ENCODE measurements at places on chromosomes 1 and 21. TPM values are rescaled to one million over a fixed set of nuclear protein-coding genes. Genes with fewer than 3 reads are reported as not detected.
A peak's percentile ranks its signal among the peaks of the same experiment; 100 is the strongest.

GRCh38 chr21:39681257-39681656 is 63.7 kb upstream of the IGSF5 start:
- DNase-seq = no peak

CLCA1 gene
- not detected for total RNA-seq

DNA sequence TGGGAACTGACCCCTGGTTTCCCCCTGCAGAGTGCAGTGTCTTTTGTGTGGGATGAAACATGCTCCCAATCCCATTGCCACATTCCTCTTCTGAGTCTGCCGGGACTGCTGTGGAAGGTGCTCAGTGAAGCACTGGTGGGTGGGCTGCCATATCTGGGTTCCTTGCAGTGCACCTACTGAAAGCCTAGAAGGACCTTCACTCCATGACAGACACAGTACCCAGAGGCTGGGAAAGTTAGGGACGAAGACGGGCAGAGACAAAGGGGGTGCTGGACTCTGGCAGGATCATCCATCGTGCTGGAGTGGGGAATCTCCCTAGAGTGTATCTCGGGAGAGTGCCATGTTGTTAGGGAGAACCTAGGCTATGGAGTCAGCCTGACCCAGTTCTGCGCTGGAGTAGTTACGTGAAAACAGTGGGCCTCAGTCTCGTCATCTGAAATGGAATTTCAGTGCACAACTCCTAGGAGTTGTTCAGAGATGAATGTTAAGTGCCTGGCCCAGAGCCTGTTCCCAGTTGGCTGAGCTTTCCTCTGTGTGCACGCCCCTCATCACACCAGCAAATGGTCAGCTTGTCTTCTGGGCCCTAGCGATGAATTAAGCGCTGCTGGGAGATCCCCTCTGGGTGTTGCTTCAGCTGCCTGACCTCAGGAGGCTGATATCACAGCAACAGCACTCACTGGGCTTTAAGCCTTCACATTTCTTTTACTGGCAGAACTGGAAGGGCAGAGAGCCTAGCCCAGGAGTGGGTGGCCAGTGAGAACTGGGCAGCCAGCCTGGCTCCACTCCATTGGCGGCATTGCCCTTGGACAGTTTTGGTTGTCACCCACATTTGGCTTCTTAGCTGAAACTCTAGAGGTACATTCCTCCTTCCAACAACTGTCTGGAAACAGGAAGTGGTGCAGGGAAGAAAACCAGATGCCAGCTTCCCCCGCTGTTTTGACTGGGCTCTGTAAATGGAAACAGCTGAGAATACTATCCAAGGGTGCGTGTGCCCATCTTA is 479.8 kb upstream of the VAMP3 start:
- DNase-seq = peak; percentile 74

DNA sequence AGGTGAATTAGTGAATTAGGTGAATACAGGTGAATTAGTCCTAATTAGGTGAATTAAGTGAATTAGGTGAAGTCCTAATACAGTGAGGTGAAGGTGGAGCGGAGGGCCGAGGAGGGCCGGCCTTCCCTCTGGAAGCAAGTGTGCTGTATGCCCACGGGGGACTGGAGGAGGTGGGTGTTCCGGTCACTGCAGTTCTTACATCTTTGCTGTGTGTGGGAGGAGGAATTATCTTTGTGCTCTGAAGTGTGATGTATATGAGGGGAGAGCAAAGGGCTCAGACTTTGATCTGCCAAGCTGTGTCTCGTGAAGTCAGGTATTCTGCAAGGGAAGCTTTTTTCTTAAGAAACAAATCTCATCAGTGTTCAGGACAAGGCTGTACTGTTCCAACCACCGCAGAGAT is 45.4 kb downstream of the AGPAT3 start:
- DNase-seq = no peak

DNA sequence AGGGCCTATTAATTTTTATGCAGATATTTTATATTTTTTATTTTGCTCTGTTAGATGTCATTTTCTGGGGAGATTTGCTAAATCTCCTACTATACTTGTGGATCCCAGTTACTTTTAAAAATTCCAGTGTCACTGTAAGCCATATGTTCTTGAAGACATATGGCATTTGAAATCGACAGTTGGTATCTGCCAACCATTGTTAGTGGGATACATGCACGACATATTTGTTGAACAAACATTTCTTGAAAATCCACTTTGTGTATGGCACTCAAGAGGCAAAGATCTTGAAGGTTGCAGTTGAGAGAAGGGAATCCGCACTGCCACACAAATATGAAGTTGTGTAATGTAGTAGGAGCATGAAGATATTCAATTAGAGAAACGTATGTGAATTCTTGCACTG is 287.7 kb downstream of the HHAT start:
- no peak for DNase-seq

DNA sequence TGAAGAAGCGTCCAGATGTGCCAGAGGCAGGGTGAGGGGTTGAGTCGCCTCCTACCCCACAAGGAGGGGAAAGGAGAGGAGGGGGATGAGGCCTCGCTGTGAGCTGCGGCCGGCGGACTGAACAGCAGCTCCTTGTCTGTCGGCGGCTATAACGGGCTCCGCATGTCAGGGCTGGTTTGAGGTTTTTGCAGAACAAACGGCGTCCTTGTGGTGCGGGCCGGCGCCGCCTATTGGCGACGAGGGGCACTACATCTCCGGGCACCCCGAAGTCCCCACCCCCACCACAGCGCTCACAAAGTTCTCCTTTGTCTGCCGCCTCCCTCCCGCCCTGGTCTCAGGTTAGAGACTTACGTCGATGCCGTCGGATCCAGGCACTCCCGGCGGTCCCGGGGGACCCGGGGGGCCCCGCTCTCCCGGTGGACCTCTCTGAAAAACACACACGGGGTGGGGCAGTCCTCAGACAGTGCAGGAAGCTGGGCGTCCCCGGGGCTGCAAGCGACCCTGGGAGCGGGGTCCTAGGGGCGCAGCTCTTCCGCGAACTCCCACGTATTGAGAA is 1.8 kb downstream of the COL9A2 start:
- peak; percentile 72 for DNase-seq

DNA sequence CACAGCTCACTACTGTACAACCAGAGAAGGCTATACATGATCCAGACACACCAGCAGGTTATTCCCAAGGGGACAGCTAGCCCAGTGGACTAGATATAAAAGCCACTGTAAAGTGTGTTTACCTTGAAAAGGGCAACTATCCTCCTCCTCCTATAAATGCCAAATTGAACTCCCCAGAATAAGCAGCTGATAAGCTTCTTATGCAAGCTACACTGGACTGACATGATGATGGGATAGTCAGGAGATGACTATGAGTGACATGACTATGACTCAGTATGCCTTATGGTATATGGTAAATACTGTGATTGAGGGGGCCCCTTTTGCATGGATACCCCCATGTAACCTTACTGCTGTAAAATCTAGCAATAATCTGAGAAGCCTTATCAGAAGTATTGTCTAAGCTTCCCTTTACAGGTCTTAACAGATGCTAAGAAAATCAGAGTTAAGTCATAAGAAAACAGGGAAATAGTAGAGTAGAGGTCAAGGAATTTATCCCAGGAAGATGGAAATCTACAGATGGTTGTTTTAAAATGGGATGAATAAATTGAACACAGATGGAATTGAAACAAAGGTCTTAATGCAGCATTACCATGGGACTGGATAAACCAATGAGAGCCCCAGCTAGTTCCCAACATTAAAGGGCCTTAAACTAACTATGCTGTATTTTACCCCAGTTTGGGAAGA is 55.8 kb downstream of the TRIM33 start:
- no peak for DNase-seq

GRCh38 chr1:96804648-96805047 is 83.1 kb downstream of the PTBP2 start:
- no peak for DNase-seq

IGSF3 gene
- total RNA-seq = 0.40 TPM

HCRTR1 gene
- total RNA-seq = 1.2 TPM

DNA sequence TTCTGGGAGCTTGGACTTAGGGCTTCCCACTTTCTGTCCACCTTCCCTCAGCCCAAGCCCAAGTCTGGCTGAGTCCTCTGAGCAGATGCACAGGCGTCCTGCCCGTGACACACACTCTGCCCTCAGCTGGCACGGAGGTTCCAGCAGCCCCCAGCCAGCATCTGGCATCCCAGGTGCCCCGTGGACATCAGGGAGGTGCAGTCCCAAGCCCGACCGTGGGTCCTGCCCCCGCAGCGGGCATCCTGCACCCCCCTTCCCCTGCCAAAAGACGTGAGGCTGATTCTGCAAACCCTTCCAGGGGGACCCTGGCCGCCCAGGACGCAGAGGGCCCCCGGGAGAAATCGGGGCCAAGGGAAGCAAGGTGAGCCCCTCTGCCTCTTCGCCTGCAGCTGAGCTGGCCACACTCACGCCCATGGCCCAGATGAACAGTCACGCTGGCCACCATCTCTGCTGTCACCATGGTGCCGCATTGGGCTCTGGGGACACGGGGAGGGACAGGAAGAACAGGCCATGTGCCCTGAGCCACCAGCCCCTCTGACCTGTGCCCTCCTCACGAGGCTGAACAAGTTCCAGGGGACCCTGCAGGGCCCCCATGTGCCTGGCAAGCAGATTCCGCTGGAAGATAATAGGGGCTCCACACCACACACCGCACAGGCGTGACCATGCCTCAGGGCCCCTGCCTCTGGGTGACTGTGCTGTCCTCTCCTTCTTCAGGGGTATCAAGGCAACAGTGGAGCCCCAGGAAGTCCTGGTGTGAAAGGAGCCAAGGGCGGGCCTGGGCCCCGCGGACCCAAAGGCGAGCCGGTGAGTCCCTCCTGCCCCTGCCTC is 20.6 kb downstream of the COL6A2 start:
- DNase-seq = peak; percentile 52

- DNase-seq = no peak
Measured at GRCh38 chr1:222680080-222680479, 32.2 kb downstream of the AIDA start.
